ENCODE measurements at places on chromosomes 12 and 14. TPM values are rescaled to one million over a fixed set of nuclear protein-coding genes. Genes with fewer than 3 reads are reported as not detected.
A peak's percentile ranks its signal among the peaks of the same experiment; 100 is the strongest.

- DNase-seq, result no peak
Measured at GRCh38 chr12:85385406-85385805, 105.4 kb downstream of the ALX1 start.

DNA sequence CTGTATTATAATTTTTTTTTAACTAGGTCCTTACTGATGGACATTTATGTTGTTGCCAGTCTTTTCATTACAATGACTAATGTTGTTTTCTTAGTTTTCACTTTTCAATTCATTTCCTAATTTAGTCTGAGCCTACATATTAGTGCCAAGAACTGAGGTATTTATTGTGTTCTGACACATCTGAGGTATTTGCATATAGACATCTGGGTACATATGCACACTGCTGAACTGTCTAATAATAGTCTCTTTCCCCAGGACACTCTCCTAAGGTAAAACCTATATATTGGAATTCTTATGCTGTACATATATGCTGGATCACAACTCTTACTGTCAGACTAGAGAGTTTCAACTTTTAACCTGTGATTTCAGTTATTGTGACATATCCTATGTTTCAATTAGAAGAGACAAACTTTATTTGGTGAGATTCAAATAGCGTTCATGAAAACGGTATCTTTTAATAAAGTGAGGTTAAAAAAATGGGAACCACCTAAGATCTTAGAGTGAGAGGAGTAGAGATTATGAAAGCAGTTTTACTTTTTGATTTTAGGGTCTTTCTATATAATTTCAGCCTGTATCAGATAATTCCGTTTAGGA, 263.2 kb downstream of the RAD51B start:
- no peak for DNase-seq

Gene RNASE4
- total RNA-seq, result 140 TPM

DNA sequence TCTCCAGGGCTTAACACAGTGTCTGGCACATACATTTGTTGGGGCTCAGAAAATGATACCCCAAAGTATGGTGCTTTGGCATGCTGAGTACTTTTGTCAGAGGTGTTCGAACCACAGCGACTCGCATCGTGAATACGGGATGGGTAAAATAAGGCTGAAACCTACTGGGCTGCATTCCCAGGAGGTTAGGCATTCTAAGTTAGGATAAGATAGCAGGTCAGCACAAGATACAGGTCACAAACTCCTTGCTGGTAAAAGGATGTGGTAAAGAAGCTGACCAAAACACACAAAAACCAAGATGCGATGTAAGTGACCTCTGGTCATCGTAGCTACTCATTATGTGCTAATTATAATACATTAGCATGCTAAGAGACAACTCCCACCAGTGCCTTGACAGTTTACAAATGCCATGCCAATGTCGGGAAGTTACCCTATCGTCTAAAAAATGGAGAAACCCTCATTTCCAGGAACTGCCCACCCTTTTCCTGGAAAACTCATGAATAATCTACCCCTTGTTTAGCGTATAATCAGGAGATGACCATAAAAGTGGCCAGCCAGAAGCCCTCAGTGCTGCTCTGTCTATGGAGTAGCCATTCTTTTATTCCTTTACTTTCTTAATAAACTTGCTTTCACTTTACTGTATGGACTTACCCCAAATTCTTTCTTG, 3.3 kb upstream of the AEBP2 start:
- DNase-seq, result peak; percentile 6

Gene CORO1C
- total RNA-seq, result 41.6 TPM

DNA sequence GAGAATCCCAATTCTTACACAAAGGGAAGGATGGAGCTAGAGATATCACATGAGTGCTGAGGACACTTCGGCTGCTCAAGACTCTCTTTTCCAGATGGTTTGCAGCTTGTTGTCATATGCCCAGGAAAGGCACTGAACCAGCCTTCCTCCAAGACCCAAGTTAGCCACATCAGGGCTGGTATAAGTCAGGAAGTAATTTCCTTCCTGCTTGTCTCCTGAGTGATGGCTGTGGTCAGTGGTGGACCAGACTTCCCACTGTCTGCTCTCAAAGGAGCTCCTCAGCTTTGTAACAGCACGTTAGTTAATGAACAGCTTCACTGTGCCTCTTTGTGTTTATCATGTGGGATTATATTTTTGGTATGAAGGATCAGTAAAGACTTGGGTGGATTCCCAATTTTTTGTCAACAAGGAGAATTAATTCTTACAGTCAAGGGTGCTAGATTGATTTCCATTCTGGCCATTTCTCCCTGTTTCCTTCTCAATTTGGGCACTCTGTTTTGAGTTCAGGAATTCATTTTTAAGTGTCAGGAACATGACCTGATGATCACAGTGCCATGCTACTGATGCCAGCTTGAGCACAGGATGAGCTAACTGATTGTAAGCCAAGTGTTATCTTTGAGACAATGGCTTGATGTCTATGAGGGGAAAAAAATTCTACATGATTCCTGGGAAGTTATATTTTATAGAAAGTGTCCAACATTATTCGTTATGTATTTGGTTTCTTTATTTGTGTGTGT, 145.8 kb downstream of the GCH1 start:
- DNase-seq, result no peak

DNA sequence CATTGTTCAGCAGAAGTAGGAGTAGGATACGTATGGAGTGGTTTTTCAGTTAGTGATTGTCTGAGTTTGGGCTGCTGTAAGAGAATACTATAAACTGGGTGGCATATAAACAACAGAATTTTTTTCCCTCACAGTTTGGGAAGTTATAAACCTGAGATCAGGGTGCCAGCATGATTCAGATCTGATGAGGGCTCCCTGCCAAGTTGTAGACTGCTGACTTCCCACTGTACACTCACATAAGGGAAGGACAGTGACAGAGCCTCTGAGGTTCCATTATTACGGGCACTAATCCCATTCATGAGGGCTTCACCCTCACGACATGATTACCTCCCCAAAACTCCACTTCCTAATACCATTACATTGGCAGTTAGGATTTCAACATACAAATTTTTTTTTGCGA, 50.7 kb downstream of the ACSM4 start:
- no peak for DNase-seq

- DNase-seq, result peak; percentile 92
Measured at GRCh38 chr12:116818948-116819832, 62.1 kb downstream of the HRK start.

Gene NKX2-1
- total RNA-seq, result not detected

DNA sequence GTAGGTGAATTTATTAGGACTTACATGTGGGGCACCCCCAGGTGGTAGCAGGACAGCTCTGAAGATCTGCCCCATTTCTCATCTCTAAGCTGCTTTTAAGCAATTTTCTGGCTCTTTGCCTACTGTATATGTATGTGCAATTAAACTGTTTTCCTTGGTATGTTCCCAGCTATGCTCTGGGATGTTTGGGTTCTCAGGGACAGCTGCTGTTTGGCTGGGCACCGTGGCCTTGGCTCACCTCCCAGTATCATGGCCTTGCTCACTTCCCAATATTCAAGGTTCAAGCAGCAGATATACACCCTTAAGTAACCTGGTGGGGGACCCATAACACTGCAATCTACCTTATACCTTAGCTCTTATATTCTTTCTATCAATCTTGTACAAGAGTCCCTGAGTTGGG, 53.7 kb upstream of the KITLG start:
- DNase-seq, result no peak

DNA sequence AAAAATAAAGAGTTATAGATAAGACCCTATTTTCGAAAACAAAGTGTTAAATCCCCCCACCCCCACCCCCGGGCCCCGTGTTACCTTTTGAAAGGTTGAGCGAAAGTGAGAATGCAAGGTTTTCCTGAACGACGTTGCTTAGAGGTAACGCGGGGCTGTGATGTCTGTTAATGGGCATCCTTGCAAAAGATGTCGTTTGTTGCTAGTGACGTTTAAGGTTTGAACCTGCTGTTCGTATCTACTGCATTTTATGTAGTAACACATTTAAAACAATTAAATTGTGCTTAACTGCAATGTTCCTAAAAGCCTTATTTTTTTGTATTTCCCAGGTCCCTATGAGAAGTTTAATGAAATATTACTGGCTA, 1.2 kb downstream of the CPSF6 start:
- DNase-seq, result no peak

- DNase-seq, result no peak
Measured at GRCh38 chr12:21763531-21763930, 11.0 kb downstream of the KCNJ8 start.

Gene LPAR5
- 0.95 TPM for total RNA-seq

Gene HOXC12
- not detected for total RNA-seq

DNA sequence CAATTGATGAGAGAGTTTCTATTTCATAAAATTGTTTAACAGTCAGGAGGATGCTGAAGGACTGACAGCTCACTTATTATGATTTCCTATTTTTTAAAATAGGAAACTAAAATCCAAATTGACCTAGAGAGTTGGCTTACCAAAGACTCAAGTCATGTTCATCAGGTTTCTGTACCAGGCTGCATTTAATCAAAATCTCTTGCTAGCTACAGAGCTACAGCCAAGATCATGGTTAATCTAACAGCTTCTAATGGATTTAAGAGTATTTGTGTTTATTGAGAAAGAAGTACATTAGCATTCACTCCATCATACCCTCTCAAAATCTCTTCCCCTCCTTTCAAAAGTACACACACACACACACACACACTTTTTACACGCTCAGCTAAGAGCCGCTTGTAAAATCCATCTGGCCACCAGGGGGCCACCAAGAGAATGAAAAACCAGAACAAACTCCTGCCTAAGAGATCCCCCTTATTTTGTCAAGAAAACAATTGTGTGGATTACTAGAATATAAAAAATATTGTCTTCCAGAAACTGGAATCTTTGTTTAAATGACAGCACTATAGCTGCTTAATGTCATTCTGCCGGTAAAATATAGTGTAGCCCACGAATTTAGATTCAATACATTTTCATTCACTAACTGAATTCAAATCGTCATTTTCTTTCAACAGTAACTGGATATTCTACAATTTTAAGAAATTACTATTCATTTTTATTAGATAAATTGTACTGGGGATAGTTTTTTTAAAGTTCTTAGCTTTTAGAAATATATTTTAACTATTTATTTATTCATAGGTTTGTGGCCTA, 334.0 kb downstream of the BTG1 start:
- DNase-seq, result peak; percentile 57

Gene SRRM4
- not detected for total RNA-seq

Gene JPH4
- 0.19 TPM for total RNA-seq

Gene RAB3IP
- total RNA-seq, result 15.7 TPM

Gene BHLHE41
- 1.0 TPM for total RNA-seq

GRCh38 chr14:60760209-60760608, 25.6 kb downstream of the MNAT1 start:
- DNase-seq, result no peak

DNA sequence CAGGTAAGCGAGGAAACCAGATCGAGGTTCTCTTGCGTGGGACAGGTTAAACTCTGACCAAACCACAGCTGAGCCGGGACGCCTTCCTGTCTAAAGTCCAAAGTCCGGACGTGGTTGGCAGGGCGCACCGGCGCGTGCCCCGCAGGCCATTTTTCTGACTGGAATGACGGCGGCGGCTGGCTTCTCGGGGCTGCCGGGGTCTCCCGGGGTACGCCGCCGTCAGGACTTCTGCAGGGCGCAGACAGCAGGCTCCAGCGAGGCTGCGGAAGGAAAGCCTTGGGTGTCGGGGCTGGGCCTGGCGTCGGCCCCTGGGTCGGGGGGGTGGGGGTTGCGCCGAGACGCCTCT, 32.8 kb downstream of the MIA2 start:
- DNase-seq, result peak; percentile 89

Data from right lobe of liver (tissue), 6 donors.